ENCODE measurements at places on chromosomes 6 and 20.

DNA sequence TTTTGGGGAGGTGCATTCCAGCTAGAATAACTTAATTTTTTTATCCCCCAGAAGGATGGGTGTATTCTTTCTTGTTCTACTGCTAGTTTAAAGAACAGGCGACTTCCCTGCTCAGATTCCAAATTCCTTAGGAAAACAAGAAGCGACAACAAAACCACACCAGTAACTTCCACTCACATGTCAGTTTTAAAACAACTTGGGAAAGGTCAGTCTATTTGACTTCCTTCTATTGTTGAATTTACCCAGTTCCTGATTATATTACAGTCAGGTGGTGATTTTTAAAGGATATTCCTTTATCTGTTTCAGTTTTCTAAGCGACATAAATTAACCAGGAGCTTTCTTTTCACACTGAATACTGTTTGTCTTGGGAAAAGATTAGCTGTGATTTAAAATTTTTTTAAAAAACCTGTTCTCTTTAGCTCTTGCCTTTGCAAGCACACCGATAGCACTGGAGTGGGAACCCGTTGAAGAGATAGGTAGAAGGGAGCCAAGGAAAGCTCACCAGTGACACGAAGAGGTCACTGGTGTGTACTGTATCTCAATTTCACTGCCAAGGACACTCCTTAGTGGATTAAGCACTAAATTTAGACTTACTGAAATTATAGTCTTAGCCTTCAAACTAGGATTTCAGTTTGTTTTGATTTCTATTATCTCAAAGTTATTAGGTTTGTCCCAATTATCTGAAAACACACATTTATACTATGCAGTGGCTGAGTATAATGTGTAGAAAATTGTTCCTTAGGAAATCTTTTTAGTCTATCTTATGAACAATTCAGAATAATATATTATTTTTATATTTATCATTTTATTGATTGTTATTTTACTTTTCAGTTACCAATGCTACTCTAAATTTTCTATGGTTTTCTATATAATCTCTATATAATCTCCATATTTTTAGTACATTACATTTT lies 22.3 kb downstream of the MARCKS start:
- DNase-seq, result peak; percentile 61

- DNase-seq, result no peak
Measured at GRCh38 chr6:114157848-114158247, 185.0 kb downstream of the HS3ST5 start.

- peak; percentile 86 for DNase-seq
Measured at GRCh38 chr6:41072836-41073202, at the start of gene NFYA. NFYA (plus strand) TSS chr6:41072974; CDS start chr6:41079090, 6,116 bp downstream.

DNA sequence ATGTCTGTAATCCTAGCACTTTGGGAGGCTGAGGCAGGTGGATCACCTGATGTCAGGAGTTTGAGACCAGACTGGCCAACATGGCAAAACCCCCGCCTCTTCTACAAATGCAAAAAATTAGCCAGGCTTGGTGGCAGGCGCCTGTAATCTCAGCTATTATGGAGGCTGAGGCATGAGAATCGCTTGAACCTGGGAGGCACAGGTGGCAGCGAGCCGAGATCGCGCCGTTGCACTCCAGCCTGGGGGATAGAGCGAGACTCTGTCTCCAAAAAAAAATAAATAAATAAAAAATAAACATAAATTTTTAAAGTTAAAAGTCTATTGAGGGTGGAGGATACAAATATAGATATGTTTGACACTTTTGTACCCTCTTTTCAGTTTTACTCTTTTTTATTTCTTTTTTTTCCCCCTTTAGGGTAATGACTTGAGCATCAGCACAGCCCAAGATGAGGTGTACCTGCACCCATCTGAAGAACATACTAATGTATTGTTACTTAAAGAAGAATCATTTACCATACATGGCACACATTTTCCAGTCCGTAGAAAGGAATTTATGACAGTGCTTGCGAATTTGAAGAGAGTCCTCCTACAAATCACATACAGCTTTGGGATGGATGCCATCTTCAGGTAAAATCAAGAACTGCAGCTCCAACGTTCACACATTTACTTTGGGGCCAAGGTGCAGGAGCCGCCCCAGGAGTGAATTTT lies 368.9 kb downstream of the LAMA2 start:
- peak; percentile 30 for DNase-seq
